Activated T-cell treated with anti-CD3 and anti-CD28 coated beads, Interleukin-2, amount 50 U/mL, for 1 hour (primary cell): ENCODE measurements at places on chromosomes 12 and 14.

GRCh38 chr14:65164068-65164824 is 61.9 kb upstream of the MAX start:
- DNase-seq: no peak

GRCh38 chr12:41277946-41278267 is 89.8 kb downstream of the PDZRN4 start:
- DNase-seq: no peak

DNA sequence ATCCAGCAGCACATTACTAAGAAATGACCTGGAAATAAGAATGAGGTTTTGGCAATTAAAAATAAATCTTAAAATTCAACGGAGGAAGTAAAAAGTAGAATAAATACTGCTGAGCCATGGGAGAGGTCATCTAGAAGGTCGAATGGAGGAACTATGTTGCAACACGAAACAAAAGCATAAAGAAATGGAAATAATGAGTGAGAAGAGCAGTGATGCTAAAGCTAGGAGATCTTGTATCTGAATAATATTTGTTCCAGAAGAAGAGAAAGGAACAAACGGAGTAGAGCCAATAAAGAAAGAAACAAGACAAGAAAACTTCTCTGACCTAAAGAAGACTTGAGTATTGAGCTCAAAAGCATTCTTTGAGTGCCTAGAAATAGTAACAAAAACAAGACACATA is 6.6 kb upstream of the KRT7 start:
- DNase-seq: no peak

- no peak for DNase-seq
Observed at GRCh38 chr14:26265170-26265685, 332.6 kb downstream of the NOVA1 start.

DNA sequence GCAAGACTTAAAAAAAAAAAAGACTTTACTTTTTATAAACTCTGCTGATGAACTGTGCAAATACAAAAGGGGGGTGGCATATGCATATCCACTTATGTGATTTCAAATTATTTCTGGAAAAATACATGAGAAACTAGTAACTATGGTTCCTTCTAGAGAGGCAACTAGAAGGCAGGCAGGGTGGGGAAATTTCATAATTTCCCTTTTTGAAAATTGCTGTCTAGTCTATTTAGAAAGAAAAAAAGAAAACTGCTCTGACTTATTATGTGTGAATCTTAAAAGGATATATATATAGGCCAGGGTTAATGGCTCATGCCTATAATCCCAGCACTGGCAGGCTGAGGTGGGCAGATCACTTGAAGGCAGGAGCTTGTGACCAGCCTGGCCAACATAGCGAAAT is 42.3 kb downstream of the ANAPC7 start:
- DNase-seq: no peak

DNA sequence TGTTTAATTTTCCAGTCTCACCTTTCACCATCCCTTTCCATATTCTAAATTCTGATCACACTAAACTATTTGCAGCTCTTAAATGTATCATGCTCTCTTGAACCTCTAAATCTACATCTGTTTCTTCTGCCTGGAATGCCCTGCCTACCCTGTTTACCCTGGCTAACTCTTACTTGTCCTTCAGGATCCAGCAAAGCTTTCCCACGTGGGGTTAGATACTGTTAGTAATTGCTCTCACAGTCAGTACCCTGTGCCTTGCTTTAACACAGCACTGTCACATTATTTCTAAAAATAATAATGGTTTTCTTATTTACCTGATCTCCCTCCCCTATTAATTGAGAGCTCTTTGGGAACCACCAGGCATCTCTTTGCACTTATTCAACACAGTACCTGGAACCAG is 333.0 kb downstream of the CEP128 start:
- no peak for DNase-seq

DNA sequence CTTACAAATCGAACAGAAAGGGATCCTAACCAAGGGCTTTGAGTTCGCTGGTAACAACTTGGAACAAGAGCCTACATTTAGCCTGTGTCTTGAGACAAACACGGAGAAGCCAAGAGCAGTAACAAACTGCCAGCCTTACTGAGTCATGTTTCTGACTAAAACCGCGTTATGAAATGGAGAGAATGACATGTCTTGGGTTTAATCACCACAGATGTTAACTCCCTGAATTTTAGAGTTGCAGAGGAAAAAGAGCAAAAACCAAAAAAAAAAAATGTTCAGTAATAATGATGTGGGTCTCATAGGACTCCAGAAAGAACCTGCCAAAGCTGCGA is 1.0 kb downstream of the BLTP3B start:
- DNase-seq: no peak

DNA sequence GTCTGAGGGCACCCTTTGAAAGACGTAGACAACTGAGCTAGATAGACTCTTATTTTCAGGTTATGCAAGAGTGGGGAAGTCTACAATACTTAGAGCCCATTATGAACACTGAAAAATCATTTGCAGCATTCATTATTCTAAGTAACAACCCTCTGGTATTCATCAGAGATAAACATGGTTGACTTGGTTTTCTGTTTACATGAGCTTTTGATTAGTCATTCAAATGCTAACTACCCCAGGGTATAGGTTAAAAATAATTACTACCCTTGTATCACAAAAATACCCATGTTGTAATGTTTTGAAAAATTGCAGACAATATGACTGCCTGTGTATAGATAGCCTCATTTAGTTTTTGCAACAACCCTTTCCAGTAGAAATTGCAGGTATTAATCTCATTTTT is 78.5 kb downstream of the PPFIBP1 start:
- no peak for DNase-seq

- no peak for DNase-seq
Observed at GRCh38 chr12:65524666-65525065, 246.2 kb downstream of the MSRB3 start.

DNA sequence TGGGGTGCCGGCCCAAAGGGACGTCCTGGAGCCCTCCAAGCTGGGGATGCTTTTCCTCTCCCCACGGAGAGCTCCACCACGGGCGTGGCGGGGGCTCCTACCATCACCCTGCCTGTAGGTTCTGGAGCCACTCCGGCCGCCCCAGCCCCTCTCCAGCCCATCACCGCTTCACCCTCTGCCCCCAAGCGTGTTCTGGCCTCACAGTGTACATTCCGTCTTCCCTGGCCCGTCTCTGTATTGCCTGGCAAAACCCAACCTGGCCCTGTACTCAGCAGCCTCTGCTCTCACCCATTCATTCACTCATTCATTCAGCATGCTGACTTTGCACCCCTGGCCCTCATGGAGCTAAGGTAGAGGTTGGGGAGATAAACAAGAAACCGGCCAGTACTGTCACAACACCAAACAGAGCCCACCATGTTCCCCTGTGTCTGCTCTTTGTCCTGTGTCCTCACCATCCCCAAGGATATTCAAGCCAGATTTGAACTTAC is 20.3 kb downstream of the SLC25A29 start:
- no peak for DNase-seq

DNA sequence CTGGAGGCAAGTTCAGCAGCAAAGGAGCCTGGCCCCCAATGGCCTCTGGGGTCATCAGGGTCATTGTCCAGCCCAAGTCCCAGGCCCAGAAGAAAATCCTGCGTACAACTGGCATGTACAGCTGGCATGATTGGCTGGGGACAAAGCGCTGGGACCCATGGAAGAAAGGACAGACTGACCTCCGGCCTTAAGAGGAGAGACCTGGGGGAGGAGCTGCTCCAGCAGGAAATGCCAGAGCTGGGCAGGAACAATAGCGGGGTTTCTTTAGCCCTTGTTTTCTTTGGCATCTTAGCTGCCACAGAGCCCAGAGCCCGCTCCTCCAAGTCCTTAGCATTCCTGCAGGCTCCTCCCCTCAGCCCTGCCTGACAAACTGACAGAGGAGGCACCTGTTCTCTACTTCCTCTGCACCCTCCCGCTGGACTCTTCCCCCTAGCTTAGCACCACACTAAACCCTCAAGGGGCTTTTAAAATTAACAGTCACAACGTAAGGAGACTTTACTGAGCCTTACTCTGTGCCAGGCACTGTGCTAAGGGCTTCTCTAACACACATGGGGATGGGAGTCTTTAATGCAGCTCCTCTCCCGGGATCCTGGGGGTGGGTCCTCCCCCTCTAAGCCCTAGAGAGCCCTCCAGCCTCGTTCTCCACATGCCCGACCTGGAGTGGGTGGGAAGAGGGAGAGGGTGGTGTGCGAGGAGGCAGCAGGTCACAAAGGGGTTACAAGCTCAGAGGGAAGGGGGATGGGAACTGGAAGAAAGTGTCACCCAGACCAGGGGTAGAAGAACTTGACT is 1.8 kb upstream of the AQP5 start:
- DNase-seq: no peak

DNA sequence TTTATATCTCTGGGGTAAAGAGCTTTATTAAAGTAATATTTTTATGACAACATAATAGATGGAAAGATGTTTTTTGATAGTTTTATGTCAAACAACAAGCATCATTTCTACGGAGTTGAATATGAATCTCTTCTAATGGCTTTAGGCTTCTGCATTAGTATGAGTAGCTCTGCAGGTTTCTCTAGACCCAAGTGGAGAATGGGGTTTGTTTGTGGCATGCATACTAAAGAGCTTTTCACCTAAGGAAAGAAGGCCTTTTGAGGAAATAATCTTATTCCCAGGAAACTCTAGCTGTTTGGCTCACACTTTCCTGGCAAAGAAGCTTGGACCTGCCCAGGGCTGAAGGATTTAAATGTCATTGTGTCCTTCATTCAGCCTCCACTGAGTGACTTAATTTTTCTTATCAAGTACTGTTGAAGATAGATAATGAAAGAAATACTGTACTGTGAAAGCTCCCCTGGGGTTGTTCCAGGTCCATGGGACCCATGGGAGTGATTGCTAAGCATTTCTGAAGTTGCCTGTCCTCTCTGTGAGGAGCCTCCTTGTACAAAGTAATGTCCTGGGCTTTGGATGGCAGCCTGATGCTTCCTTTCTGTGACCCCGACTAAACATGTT is 469.3 kb downstream of the LRIG3 start:
- DNase-seq: no peak

GRCh38 chr12:3152892-3153291 is 75.7 kb downstream of the TSPAN9 start:
- no peak for DNase-seq

DNA sequence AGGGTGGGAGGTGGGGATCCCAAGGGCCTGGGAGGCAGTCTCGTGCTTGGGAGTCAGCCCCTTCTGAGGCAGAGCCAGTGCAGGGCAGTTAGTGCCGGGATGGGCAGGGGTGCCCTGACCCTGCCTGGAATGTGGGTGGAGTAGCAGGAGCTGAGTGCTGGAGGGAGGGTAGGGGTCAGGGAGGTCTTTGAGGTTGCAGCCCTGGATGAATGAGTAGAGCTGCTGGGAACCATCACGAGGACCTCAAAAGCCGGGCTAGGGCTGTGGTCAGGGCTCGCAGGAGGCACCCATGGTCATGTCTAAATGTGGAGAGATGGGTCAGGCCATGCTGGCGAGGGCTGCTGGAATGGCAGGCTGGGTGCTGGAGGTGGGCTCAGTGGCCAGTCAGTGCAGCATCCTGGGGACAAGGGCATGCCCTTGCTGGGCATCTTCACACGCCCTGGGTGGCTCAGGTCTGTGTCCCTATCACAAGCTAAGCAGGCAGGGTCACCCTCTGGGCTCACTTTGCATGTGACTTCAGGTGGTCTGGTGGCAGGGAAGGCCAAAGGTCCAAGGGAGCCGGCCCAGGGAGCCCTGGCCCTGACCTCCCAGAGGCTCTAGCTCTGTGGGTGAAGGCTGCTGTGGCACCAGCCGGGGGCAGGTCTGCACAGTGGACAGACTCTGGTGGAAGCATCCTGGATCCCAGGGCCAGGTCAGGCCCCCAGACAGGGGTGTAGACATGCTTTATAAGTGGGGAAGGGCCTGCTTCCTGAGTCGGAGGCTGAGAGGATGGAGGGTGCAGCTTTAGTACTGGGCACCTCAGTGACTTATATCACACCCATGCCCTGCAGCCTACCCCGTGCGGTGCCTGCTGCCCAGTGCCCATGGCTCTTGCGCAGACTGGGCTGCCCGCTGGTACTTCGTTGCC is 24.5 kb downstream of the PAPLN start:
- no peak for DNase-seq

DNA sequence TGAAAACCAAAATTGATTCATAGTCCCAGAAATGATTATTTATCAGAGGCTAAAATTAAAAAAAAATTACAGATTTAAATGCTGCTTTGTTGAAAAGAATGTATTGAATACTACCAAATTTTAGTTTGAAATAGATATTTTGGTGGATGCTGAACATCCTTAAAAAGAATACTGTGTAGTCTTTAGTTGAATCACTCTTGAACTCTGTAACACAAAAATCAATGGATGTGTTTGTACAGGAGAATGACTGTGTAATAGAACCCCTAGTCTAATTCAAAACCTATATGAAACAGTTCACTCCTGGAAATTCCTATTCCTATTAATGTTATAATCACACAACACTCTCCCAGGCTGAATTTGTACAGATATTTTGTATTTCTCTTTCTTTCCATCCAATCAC is 1.5 kb upstream of the TSPAN8 start:
- DNase-seq: no peak

DNA sequence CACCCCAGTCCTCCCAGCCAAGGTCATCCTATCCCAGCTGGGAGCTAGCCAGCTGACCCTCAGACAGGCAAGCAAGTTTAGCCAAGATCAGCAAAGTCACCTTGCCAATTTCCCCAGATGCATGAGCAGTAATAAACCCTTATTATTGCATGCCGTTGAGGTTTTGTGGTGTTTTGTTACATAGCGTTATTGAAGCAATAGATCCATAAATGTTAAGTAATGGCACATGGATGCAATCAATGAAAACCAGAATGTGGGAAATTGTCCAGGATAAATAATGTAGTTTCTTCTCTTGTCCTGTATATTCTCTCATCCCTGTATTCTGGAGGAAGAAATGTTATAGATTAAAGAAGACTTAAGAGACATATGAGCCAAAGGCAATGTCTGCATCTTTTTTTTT is 18.0 kb upstream of the TMEM260 start:
- no peak for DNase-seq

- DNase-seq: no peak
Observed at GRCh38 chr12:40286583-40286982, 61.8 kb downstream of the LRRK2 start.

GRCh38 chr12:58204071-58204470 is 262.7 kb downstream of the ATP23 start:
- no peak for DNase-seq

DNA sequence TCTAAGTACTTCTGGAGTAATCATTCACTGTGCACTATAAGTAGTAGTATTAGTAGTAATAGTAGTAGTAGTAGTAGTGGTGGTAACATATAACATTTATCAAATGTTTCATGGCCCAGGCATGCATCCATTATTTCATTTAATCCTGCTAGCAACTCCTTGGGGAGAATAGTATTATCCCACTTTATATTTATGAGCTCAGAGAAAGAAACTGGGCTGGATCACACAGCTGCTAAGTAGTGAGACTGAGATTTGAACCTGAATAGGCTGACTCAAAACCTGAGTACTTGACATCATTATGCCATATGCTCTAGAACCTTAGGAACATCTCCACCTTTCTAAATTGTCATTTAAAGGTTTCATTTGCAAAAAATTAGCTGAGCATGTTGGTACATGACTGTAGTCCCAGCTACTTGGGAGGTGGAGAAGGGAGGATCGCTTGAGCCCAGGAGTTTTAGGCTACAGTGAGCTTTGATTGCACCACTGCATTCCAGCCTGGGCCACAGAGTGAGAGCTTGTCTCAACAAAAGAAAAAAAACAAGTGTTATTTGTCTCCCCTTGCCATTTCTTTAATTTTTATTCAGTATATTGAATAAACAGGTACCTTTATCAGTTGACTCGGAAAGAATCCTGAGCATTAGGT is 11.4 kb upstream of the NID2 start:
- DNase-seq: no peak
